Activated CD4-positive, alpha-beta T cell treated with anti-CD3 and anti-CD28 coated beads for 36 hours (primary cell): ENCODE measurements at places on chromosomes 4 and X.

DNA sequence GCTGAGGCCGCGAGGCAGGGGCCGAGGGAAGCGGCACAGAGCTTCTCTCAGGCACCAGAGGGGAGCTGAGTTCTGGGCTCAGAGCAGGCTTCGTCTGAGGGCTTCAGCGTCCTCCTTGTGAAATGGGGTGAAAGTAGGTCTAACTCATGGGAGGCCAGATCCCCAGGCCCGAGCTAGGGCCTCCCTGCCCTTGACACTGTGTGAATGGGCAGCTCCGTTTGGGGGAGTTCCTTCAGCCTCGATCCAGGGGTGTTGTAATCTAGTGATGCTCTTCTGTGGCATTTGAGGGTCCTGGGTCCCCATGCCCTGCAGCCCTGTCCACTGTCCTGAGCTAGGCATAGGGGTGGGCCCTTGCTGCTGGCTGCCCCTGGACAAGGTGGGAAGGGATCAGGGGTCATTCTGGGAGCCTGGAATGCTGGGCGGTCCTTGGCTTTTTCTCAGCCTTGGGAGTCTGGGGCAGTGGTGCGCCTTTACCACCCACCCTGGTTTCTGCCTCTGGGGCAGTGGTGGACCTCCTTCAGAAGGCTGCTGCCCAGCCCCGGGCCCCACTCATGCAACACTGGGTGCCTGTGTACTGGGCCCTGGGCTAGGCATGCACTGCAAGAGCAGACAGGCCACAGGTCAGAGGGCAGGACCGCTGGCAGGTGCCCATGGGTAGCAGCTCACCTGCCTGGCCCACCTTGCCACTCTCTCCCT, 4.1 kb downstream of the SH3BP2 start:
- DNase-seq, result no peak

DNA sequence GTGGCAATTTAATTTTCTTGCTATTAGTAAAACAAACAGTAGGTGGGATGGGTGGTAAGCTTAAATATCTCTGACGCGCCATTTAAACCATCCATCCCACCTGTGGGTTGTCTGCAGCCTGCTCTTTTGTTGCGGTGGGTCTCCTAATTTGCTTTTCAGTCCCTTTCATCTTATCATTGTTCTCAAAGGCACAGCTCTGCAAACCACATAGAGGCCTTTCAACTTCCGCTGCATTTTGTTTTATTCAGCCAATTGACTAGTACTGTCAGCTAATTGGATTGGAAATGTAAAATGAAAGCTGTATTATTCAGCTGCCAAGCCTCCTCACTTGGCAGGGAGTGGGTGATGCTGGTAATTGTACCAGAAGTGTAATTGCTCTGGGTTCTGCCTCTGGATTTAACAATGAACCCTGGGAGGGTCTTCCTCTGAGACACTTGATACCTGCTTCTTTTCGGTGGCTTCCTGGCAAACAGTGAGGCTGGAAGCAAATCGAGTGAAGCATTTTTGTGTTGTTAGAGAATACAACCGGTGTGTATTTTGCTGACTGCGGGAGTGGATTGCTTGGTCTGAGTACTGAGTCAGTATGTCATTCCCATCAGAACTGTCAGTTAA, 165.6 kb downstream of the FRAS1 start:
- no peak for DNase-seq

GRCh38 chrX:5869786-5870185, 358.9 kb downstream of the NLGN4X start:
- no peak for DNase-seq

GRCh38 chr4:11860996-11861395, 432.3 kb upstream of the HS3ST1 start:
- DNase-seq, result no peak

DNA sequence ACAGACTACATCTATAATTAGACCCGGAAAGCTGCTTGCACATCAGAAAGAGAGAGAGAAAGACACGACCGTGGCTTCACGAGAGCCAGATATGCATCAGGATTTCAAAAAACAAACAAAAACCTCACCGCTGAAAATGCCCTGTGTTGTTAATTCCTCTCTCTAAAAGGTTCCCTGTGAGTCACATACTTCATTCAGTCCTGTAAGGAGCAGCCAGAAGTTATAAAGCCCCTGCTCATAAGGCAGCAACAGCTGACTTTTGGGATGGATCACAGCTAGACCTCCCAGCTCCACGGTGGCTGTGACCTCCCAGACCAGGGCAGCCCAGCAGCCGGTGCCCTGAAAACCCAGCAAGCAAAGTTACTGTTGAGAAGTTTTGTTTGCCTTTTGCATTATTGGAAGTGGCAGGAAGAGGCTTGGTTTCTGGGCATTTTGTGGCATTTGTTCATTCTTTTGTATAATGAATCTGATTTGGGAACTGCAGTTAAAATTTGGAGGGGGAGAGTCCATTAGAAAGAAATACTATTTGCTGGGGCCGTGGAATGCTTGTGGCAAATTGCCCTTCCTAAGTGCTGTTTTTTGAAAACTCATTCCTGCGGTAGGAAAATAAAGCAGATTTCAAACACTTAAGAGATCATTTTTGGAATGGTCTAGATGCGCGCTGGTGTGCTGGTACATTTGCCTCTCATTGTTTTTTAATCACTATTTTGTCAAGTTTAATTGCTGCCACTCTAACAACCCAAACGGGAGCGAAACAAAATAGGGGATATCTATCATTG, 520.4 kb downstream of the BCOR start:
- no peak for DNase-seq

GRCh38 chrX:14095702-14096101, 66.0 kb upstream of the GEMIN8 start:
- peak; percentile 59 for DNase-seq
